ENCODE measurements at places on chromosomes 12 and 14. TPM values are rescaled to one million over a fixed set of nuclear protein-coding genes. Genes with fewer than 3 reads are reported as not detected.

The KIF21A gene
- polyA plus RNA-seq = 1.2 TPM

The OAS3 gene
- 2.6 TPM for polyA plus RNA-seq

The ABCC9 gene
- polyA plus RNA-seq = 0.69 TPM

The MANSC1 gene
- polyA plus RNA-seq = 33.6 TPM

The KCNH3 gene
- polyA plus RNA-seq = 1.5 TPM

The DNAI7 gene
- polyA plus RNA-seq = not detected

The GDF3 gene
- polyA plus RNA-seq = not detected

GRCh38 chr14:93709249-93709648 is 79.0 kb downstream of the PRIMA1 start:
- no peak overlapping the region for H3K27ac ChIP-seq
- no peaks in the 10 kb centered on the region for H3K27me3 ChIP-seq
- no peaks in the 10 kb centered on the region for H3K36me3 ChIP-seq
- H3K4me1 ChIP-seq = no peaks in the 10 kb centered on the region

DNA sequence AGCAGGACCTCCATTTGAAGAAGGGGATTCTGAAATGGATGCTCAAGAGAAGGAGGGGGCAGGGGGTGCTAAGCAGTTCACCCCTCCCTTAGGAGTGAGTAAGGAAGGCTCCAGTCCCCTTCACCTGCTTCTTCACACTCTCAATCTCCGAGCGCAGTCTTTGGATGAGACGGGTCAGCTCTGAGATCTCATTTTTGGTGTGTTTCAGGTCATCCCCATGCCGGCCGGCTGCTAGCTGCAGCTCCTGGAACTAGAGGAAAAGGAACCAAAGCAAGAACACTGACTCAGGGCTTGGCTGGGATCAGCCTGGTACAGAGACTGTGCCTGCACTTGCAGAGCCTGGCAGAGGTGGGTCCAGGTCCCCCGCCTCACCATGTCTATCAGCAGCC is 7.3 kb downstream of the KRT73 start:
- DNase-seq = no peak
- no peaks in the 10 kb centered on the region for H3K36me3 ChIP-seq
- H3K4me1 ChIP-seq = no peaks in the 10 kb centered on the region
- H3K27ac ChIP-seq = no peak overlapping the region
- H3K27me3 ChIP-seq = no peaks in the 10 kb centered on the region

GRCh38 chr14:61860294-61860918 is 98.2 kb downstream of the SNAPC1 start:
- no peak overlapping the region for H3K4me3 ChIP-seq
- H3K27me3 ChIP-seq = no peaks in the 10 kb centered on the region
- H3K27ac ChIP-seq = no peak overlapping the region
- H3K36me3 ChIP-seq = no peaks in the 10 kb centered on the region

- no peak overlapping the region for H3K27ac ChIP-seq
- no peak for DNase-seq
- H3K4me3 ChIP-seq = no peak overlapping the region
- no peaks in the 10 kb centered on the region for H3K4me1 ChIP-seq
- no peaks in the 10 kb centered on the region for H3K27me3 ChIP-seq
Observed at GRCh38 chr12:65055859-65056258, 65.2 kb downstream of the WIF1 start.

GRCh38 chr12:6355491-6356373 is 13.9 kb upstream of the TNFRSF1A start:
- H3K27me3 ChIP-seq = no peaks in the 10 kb centered on the region
- no peaks in the 10 kb centered on the region for H3K4me1 ChIP-seq
- no peak overlapping the region for H3K4me3 ChIP-seq
- no peak overlapping the region for H3K27ac ChIP-seq
- no peak for DNase-seq

DNA sequence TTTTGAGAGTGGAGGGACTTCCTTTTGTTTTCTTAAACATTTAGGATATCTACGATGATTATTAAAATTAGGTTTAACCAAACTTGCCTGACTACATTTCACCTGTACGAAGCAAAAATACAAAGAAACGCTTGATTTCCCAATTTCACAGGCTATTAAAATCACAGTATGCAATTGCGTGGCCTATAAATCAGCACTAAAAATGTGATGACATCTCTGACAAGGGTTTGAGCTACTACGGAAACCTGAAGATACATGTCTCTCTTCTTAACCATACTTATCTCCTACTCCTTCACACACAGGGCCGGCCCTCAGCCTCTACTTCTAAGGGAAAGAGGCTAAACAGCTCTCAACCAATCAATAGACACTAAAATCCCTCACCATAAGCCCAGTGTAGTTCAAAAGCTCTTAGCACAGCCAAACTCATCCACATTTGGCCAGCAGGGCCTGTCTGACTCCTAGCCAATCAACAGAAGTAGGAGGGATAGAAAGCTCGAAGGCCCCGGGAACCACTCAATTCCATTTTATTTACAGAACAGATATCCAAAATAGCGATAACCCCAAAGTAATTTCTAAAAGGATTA is 137.3 kb downstream of the FOXN3 start:
- no peak overlapping the region for H3K4me3 ChIP-seq
- no peaks in the 10 kb centered on the region for H3K36me3 ChIP-seq
- no peaks in the 10 kb centered on the region for H3K27me3 ChIP-seq
- H3K4me1 ChIP-seq = peaks cover 10% of the 10 kb centered on the region
- no peak for DNase-seq

- no peak for DNase-seq
- H3K4me1 ChIP-seq = peaks cover 1% of the 10 kb centered on the region
- H3K4me3 ChIP-seq = no peak overlapping the region
- no peak overlapping the region for H3K27ac ChIP-seq
- H3K36me3 ChIP-seq = peaks cover 1% of the 10 kb centered on the region
Observed at GRCh38 chr14:58557242-58557641, 80.5 kb upstream of the DACT1 start.

GRCh38 chr12:120238217-120238616 is 27.3 kb downstream of the PXN start:
- H3K27ac ChIP-seq = no peak overlapping the region
- no peak overlapping the region for H3K4me3 ChIP-seq
- H3K27me3 ChIP-seq = no peaks in the 10 kb centered on the region
- no peak for DNase-seq
- H3K4me1 ChIP-seq = no peaks in the 10 kb centered on the region
- no peaks in the 10 kb centered on the region for H3K36me3 ChIP-seq
